ENCODE measurements at places on chromosomes 5 and 9.

GRCh38 chr9:92610470-92611420 lies 59.2 kb downstream of the IPPK start:
- DNase-seq: no peak

- no peak for DNase-seq
Measured at GRCh38 chr9:79104216-79104615, 467.5 kb upstream of the TLE4 start.

DNA sequence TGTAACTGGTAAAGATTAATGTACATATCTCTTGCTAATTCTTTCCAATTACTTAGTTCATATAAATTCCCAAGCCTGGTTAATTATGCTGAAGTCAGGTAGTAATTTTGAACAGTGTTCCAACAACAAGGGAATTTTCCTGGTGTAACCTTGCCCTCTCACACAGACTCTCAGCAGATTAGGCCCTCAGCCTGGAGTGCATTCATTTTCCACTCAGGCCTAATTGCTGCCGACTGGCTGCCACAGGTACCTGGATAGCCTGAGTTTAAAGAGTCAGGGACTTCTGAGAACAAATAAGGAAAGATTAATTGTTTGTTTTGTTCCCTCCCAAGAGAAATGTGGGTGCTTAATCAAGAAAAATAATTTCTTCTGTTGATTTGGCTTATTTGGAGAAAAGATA lies 71.4 kb downstream of the PPIC start:
- DNase-seq: no peak

DNA sequence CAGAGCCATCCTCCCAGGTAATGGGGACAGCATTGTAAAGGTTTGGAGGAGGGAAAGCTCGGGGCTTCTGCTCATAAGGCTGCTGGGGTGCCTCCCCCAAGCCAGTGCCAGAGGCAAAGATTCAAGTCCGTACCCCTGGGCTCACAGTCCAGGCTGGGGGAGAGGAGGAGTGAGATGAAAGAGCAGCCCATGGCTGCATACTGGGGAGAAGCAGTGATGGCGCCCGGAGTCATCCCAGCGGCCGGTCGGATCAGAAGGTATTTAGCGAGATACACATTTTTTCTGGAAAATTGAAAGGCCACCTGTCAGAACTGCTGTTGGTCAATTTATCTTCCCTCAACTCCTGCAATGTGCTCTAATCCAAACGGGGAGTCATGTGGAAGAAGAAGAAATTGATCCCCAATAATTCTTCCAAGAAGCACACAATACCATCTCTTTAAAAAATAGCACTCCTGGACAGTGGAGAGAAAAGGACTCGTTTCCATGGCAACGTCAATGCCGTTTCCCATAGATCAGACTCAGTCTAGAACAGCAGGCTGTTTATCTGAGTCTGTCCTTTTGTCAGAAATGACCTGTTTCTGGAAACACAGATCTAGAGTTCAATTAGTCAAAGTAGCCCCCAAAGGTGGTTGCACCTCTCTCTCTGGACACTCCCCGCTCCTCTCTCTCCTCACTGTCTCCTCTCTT lies 65.9 kb downstream of the NSG2 start:
- DNase-seq: no peak

DNA sequence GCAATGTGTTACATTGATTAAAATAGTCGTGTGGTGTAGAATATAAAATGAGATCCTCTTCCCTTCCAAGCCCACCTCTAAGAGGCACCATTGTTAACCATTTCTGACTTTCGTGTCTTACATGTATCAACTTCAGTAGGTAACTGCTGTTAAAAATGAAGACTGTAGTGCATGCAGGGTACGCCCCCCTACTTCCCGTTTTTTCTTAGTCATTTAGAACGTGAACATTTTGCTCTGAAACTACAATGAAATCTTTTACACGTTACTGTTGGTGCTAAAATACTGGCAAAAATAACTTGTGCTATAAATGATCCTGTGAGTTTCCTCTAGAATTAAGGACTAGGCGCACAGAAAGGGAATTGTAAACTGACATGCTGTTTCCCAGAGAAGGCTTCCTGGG lies 41.5 kb downstream of the WNK2 start:
- no peak for DNase-seq

- peak; percentile 99 for DNase-seq
Measured at GRCh38 chr9:137025517-137025966, 2.5 kb downstream of the ABCA2 start.

- no peak for DNase-seq
Measured at GRCh38 chr9:113484258-113484730, 20.8 kb downstream of the RGS3 start.

DNA sequence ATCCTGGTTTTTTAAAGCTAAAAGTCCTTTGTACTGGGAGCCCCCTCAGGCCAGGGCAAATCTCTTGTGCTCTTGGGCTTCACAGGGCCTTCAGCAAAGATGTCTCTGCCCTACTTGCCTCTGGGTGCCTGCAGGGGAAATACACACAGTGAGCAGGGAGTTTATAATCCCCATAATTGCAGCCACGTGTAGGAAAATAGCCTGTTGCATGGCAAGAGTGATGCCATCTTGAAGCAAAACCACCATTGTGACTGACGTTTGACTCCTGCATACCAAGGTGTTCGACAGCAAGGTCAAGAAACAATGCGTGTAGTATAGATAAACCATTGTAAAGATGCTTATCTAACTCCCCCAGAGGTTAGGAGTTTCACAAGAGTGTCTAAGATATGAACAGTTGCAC lies 11.4 kb upstream of the IL3 start:
- DNase-seq: no peak
